NCI-H1417 (cell line): ENCODE measurements at places on chromosomes 4 and X.

DNA sequence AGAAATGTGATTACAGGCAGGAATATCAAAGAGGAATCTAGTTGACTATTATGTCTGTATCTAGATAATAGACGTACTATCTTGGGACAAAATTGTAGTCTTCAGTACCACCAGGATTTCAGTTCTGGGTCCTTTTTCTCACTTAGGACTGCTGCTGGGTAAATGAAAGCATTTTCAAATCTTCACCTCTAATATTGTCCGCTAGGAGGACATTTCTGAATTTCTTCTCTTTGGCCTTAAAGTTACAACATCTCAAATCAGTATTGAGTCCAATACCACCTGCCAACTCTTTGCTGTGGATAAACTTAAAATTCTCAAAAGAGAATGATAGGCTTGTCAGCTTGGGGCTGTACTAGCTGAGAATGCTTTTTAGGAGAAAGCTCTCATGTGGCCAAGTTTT is 6.0 kb downstream of the FGF16 start:
- no peak for DNase-seq

DNA sequence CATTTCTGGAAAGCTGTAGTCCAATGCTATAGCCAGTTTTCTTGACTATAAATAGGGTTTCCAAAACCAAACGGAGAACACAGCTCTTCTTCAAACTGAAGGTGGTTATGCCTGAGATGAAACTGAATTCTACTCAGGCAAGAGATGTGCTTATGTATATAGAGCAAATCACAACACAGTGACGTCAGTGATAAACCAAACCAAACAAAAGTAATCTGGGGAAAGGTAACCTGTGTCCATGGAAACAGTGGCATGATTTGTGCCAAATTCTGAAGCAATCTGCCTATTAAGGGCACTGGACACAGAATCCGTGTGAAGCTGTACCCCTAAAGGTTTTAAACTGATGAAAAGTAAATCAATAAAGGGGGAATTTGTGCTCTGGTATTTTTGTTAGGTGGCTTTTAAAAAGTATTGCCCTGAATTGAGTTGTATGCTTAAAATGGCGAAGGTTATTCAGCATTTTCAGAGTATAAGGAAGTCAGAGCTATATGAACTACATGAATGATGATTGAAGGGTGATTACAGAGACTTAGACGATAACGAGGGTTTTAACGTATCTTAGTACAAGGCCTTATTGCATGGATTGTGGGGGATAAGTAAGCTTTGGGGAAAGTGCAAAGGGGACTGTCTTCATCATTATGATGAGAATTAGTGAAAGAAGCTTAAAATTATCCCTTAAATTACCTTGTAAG is 38.6 kb downstream of the NPY5R start:
- DNase-seq: no peak

- no peak for DNase-seq
These were observed 595 bp downstream of the KLHL34 start for GRCh38 chrX:21657318-21658151.

DNA sequence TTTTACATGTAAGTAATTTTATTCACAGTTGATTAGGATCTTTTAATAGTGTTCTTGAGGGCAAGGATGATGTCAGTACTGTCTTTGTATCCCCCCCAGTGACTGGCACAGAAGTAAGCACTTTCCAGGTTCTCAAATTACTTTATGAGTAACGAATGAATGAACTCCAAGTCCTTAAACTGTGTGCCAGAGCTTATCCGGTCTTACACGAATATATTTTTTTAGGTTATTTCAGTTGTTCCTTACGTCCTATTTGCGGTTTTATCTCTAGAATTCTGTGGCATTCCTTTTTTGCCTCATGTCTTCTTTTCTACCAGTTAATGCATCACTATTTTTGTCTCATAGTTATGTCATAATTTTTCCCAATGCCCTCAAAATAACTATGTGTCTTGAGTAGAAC is 106.9 kb upstream of the MID1IP1 start:
- no peak for DNase-seq

- peak; percentile 71 for DNase-seq
These were observed 274.4 kb upstream of the ARX start for GRCh38 chrX:25290132-25290531.

DNA sequence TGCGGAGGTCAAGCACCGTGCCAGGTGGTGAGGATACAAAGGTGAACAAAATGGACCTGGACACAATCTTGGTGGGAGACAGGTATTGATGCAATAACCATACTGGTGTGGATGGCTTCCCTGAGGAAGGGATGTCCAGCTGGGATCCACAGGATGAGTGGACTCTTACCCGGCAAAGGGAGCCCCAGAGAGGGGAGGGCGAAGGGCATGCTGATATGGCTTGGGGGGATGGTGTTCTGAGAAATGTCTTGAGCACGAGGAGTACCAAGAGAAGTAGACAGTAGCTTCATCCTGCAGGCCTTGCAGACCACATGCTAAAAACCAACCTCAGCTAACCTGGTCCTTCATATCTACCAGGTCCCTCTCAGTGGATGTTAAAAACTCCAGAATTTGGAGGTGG is 220.8 kb downstream of the NWD2 start:
- no peak for DNase-seq

- DNase-seq: no peak
These were observed 28.5 kb downstream of the EGFL6 start for GRCh38 chrX:13597874-13598273.

DNA sequence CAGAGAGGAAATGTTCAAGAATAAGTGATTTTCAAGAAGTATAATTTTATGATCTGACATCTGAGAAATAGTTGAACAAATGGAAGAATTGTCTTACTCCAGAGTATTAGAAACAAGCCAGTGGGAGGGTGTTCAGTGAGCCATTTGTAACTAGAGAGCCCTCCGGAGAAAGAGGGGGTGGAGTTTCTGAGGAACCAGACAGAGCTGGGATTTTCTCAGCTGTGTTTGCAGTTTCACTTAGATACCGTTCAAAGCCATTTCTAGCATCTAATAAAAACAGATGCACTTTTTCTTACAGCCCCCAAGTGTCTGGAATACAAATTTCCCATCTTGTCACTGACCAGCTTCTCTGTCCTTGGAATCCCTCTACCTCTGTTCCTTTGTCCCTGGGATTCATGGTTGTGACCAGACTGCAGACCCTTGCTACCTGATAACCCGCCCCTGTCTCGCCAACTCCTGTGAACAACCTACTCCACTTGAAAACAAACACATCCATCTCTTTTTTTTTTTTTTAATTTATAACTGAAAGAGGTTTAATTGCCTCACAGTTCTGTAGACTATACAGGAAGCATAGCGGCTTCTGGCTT is 132.8 kb upstream of the KLF3 start:
- peak; percentile 64 for DNase-seq

DNA sequence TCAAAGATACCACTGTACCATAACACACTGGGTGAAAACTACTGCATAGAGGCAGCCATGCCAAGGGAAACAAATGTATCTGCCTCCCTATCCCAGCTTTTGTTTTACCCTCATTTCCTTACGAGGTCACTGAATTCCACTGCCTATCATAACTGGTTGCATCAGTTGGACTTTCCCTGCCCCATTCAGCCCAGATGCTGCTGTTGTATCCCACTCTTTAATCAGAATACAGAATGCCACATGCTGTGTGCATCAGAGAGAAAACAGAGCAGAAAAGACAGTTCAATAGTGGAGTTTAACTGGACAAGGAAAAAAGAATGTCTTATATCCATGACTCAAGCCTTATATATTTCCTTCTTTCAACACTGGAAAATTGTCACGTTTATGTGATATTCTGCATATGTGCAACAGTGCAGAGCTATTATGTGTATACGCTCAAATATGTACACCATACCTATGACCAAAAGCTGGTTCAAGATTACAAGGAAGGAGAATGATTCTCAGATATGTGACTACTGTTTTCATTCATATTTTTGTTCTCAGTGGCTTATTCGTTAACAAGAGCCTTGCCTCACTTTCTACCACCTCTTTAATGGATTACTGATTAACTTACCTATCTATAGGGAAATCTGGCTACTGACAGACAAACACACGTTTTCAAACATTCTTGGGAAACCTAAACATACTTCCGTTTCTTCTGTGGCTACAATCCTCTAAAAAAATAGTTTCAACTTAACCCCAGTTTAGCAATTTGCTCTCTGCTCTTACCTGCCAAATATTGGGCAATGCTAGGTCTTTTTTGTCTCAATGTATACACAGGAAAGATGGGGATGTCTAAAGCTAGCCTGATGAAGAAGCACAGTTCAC is 378.9 kb downstream of the SMARCA1 start:
- DNase-seq: no peak

DNA sequence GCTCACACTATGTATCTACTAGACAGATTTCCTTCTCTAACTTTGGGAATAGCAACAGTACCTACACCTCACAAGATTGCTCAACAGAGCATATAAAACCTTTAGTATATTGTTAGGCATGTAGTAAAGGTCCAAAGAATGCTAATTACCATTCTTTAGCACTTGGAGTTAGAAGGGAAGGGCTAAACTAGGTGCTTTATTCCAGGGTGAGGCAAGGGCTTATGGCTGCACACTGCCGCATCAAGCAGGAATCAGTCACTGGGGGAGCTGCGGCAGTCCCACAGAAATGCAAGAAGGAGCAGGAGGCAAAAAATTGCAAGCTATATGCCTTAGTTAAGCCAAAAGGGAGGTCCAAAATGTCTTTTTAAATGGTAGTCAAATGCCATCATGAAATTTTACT is 162.7 kb downstream of the PPP3CA start:
- DNase-seq: no peak

DNA sequence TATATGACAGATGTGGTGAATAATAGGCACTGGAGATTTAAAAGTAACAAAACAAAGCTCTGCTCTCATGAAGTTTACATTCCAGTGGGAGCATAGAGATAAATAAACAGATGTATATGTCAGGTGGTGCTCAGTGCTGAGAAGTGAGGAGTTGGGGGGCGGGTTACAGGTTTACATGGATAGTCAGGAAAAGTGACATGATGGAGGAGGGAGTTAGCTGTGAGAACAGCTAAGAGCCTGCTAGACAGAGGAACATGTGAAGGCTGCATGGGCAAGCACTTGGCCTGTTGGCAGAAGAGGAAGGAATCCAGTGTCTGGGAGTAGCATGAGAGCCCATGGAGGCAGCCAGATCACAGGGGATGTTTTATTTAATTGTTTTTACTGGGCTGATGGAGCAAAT is 10.2 kb upstream of the TMEM156 start:
- DNase-seq: no peak

GRCh38 chr4:83217721-83218522 is 66.7 kb downstream of the COQ2 start:
- DNase-seq: no peak

DNA sequence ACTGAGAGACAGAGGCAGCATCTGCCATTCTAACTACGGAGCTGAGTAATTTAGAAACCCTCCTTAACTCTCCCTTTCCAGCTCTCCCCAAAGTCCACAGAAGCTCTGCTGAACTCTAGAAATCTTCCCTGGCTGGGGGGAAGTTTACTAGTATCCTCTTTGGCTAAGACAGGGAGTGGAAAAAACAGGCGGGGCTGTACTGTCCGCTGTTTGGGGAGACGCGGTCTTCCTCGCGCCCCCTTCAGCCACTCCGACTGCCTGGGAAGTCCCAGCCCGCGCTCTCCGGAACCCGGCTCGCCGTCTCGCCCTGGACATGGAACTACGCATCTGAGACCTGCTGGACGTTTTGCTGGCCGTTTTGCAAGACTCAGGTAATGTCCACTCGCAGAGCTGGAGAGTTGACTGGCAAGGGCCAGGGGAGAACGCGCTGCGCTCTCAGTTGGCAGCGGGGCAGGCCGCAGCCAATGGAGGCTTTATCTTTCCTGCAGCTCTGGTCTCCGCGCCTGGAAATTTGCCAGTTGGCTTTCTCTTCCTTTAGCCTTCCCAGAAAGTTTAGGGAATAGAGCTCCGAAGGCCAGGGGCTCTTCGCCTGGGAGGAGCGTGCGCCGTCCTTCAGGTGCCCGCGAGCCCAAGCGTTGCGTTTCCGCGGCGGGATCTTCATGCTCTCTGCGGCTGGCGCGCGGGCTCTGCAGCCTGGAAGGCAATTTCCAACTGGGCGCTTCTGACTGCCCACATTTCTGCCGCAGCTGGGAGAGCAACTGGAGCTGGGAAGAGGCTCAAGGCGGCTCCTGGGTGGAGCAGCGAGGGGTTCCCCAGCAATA is 892 bp downstream of the IL1RAPL2 start:
- no peak for DNase-seq

- DNase-seq: no peak
These were observed 130.6 kb downstream of the MTNR1A start for GRCh38 chr4:186424745-186425144.

- DNase-seq: no peak
These were observed 122.4 kb upstream of the NPY2R start for GRCh38 chr4:155085843-155086530.

DNA sequence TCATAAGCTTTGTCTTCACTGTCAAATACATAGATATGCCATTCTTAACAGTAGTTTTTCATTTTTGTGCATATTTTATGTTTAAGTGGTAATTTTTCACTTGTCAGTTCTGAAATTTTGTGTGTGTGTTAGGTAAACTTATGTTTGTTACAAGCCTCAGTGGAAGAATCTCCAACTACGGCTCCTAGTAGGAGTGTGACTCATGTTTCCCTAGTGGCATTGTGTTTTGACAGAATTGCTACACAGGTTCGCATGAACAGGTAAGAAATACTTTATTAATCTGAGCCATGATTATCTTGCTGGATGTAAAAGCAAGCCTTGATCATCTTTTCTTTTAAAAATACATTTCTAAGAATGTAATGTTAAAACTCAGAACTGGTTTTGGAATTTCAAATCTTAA is 94.4 kb downstream of the BLTP1 start:
- no peak for DNase-seq

- no peak for DNase-seq
These were observed 206.2 kb downstream of the KCNIP4 start for GRCh38 chr4:21742326-21742725.

- DNase-seq: no peak
These were observed 1072.0 kb upstream of the INTU start for GRCh38 chr4:126560794-126561193.

- no peak for DNase-seq
These were observed 20.9 kb downstream of the FGF13 start for GRCh38 chrX:138690591-138690990.

DNA sequence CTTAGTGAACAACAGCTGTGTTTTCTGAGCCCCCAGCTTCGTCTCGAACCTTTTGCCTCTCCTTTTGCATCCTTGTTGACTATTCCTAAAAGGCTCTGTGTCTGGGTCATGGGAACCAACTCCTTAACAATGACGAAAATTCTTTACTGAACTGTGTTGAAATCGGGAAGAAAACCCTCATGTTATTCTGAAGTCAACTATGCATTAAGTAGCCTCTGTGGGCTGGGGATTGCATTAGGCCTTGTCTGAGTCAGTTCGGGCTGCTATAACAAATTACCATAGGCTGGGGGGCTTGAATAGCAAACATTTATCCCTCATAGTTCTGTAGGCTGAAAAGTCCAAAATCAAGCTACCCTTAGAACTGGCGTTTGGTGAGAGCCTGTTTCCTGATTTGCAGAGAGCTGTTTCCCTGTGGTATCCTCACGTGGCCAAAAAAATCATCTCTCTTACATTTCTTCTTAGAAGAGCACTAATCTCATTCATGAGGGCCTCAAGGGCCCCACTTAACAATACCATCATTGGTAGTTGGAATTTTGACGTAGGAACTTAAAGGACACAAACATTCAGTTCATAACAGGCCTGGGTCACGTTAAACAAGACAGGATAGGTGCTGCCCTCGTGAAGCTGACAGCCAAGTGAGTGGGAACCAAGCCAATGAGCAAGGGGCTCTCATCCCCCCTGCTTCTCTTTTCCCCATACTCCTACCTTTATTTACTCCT is 75.9 kb downstream of the CLNK start:
- no peak for DNase-seq
